Calu3 (cell line): ENCODE measurements at places on chromosomes 2 and 18.

- DNase-seq, result peak; percentile 77
These were observed 165.0 kb downstream of the ANTXR1 start for GRCh38 chr2:69177785-69178636.

GRCh38 chr2:18971069-18971378, 381.7 kb upstream of the NT5C1B start:
- DNase-seq, result no peak

- no peak for DNase-seq
These were observed 3.6 kb downstream of the KLF11 start for GRCh38 chr2:10046931-10047330.

DNA sequence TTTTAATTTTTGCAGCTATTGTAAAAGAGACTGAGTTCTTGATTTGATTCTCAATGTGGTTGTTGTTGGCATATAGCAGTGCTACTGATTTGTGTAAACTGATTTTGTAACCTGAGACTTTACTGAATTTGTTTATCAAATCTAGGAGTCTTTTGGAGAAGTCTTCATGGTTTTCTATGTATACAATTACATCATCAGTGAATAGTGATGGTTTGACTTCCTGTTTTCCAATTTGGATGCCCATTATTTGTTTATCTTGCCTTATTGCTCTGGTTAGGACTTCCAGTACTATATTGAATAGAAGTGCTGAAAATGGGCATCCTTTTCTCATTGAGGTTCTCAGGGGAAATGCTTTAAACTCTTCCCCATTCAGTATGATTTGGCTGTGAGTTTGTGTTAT, 99.7 kb downstream of the GULP1 start:
- DNase-seq, result no peak

GRCh38 chr2:149169656-149170055, 131.2 kb downstream of the LYPD6B start:
- DNase-seq, result peak; percentile 78

DNA sequence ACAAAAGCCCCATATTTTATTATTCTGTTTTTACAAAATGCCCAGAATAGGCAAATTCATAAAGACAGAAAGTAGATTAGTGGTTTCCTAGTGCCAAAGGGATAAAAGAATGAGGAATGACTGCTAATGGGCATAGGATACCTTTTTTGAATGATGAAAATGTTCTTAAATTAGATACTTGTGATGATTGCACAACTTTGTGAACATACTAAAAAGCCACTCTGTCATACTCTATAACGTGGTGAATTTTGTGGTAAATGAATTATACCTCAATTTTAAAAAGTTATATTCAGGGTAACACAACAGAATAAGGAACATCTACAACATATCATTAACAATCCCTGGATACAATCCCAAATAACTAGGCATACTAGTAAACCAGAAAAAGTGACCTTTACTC, 9.1 kb upstream of the FBLN7 start:
- no peak for DNase-seq

- no peak for DNase-seq
These were observed 106.5 kb downstream of the SMC6 start for GRCh38 chr2:17646838-17647701.

DNA sequence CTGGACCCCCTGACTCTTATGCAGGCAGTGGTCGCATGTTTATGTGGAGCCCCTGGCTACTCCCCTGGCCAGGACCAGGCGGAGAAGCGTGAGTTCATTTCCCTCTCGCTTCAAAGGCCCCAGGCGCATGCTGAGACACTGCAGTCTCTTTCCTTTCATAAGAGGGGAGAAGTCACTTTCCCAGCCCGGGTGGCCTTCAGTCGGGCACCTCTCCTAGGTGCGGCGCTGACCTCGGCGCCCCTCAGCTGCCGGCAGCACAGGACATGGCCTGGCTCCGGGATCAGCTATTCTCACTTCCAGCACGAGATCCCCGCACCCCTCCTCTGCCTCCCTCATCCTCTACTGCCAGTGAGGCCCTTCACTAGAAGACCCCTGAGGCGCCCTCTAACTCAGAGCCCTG, 184.7 kb upstream of the PXDN start:
- DNase-seq, result no peak

DNA sequence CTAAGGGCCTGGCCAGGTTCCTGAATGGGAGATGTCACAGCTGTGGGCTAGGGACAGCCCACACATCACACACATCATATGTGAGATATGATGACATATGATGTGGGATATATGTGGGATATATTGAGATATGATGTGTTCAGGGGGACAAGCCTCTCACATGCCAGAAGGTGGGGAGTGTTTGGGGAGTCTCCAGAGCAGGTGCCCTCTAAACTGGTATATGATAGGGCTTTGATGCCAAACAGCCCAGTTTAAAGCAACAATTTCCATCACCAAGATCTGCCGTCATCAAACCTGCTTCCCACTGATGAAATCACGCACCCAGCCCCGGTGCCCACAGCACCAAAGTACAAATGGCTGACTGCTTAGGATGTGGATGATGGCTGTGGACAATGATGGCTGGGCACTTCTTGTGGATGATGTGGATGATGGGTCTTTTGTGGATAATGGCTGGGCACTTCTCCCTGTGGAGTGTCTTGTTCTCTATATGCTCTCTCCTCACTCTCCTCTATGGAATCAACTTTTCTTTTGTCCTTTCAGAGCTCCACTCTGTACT, 50.9 kb downstream of the FBLN7 start:
- no peak for DNase-seq

GRCh38 chr18:59616501-59616900, 80.7 kb downstream of the CCBE1 start:
- DNase-seq, result no peak

GRCh38 chr18:37487400-37487867, 78.2 kb downstream of the CELF4 start:
- no peak for DNase-seq

- DNase-seq, result no peak
These were observed 35.3 kb upstream of the GCC2 start for GRCh38 chr2:108413711-108414095.

DNA sequence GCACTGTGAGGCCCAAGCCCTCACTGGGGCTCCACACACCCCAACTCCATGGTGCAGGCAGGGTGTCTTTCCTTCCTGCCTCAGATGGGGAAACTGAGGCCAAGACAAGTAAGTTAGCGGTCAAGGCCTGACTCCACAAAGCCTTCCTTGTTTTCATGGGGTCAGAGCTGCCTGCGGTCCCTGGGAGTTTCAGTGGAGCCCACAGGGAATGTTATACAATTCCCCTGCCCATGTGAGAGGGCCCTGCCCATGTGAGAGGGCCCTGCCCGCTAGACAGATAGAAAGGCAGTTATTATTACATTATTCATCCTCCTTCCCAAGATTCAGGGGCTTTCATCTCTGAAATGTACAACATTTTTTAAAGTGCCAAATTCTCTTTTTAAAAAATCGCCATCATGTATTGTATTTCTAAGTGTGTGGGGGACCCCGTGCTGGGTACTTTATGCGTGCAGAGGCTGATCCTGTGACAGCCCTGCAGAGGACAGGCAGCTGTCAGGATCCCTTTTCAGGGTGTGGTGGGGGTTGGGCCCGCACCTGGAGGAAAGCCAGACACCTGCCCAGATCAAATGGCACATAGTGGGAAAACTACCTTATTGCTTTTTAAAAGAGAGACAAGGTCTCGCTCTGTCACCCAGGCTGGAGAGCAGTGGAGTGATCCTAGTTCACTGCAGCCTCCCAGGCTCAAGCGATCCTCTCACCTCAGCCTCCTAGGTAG, 23.4 kb downstream of the FBLN7 start:
- no peak for DNase-seq

- DNase-seq, result peak; percentile 64
These were observed 22.1 kb downstream of the GPR39 start for GRCh38 chr2:132438691-132439090.

GRCh38 chr2:54479424-54479823, 23.3 kb downstream of the SPTBN1 start:
- DNase-seq, result no peak

- DNase-seq, result no peak
These were observed 49.7 kb downstream of the FOSL2 start for GRCh38 chr2:28442328-28442727.

DNA sequence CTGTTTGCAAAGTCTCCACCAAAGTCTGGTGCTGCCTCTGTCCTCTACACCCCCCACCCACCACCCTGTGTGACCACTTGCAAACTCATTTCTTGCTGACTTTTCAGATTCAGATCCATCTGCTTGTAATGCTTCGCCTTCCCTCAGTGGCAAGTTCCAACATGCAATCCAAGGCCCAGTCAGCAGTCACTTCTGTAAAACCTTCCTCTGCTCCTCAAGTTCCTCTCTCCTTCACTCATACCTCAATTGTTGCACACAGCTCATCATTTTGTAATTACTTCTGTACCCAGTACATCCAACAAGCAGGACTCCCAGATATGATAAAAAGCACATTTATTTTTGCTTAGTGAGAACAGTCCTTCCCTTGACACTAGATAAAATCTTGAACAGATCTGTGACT, 6.5 kb upstream of the LOXHD1 start:
- DNase-seq, result no peak

- DNase-seq, result no peak
These were observed 107.0 kb upstream of the SLC35G4 start for GRCh38 chr18:11502368-11502767.

DNA sequence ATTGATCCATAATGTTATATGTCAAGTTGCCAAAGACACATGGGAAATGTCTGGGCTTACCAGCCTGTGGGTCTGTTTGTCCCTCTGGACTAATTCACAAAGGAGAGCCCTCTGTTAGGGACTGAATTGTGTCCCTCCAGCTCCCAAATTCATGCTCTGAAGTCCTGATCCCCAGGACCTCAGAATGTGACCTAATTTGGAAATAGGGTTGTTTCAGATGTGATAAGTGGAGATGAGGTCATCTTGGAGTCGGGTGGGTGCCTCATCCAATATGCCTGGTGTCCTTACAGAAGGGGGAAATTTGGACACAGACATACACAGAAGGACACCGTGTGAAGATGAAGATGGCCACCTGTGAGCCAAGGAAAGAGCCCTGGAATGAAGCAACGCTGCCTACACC, 41.4 kb upstream of the ROCK2 start:
- DNase-seq, result no peak

- no peak for DNase-seq
These were observed 583.4 kb downstream of the NRXN1 start for GRCh38 chr2:50448556-50448955.

DNA sequence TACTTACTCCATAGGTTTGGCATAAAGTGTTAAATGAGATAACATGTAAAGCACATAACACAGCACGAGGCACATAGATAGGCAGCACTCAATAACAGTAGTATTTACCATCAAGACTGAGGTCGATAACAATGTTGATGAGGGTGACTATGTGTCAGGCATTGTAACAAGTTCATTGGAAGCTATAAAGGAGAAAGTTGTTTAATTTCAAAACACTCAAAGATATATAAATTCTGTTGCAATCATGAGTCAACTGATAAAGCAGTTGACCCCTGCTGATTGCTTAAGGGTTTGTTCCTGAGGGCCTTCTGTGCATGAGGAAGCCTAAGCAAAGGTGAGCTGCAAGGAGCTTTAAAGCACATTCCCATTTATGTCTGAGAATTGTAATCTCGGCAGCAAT, 760.5 kb downstream of the SATB2 start:
- no peak for DNase-seq

GRCh38 chr18:76725445-76725844, 96.9 kb upstream of the ZNF236 start:
- no peak for DNase-seq

DNA sequence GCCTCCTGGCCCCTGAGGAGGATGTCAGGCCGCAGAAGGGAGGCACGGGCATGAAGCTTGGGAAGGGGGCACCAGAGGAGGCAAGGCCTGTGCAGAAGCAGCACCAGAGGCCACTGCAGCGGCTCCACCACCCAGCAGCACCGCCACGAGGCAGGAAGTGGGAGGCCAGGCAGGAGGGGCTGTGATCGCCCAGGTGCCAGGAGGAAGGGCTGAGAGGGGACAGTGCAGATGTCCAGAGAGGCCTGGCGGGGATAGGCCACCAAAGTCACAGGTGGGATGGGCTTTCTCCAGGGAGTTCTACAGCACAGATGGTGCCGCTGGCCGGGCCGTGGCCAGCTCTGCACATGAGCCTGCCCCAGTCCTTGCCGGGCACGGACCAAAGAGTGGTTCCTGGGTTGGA, 6.0 kb upstream of the ALPI start:
- no peak for DNase-seq

GRCh38 chr2:65121-65520, 18.8 kb upstream of the FAM110C start:
- DNase-seq, result no peak

GRCh38 chr2:63406641-63407040, 181.6 kb downstream of the WDPCP start:
- no peak for DNase-seq

GRCh38 chr18:44735096-44735495, 54.4 kb downstream of the SETBP1 start:
- DNase-seq, result no peak

GRCh38 chr2:212528106-212528856, 10.3 kb downstream of the ERBB4 start:
- no peak for DNase-seq

GRCh38 chr2:236157815-236158498, 10.2 kb downstream of the GBX2 start:
- no peak for DNase-seq

DNA sequence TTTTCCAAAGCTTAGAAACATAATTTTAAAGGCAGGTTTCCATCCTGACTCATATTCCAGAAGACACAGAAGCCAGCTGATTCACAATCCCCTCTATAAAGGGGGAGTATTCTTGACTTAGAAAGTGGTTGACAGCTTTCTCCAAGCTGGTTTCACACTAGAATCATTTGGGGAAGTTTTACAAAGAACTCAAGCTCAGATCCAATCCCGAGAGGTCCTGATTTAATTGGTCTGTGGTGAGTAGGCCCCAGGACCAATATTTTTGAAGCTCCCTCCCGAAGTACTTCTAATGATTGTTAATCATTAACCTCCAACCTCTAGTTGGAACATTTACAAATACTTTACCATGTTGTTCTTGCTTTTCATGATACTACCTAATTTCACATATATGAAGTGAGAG, 184.1 kb downstream of the DLGAP1 start:
- no peak for DNase-seq

GRCh38 chr18:35095983-35096676, 54.9 kb downstream of the MAPRE2 start:
- no peak for DNase-seq

DNA sequence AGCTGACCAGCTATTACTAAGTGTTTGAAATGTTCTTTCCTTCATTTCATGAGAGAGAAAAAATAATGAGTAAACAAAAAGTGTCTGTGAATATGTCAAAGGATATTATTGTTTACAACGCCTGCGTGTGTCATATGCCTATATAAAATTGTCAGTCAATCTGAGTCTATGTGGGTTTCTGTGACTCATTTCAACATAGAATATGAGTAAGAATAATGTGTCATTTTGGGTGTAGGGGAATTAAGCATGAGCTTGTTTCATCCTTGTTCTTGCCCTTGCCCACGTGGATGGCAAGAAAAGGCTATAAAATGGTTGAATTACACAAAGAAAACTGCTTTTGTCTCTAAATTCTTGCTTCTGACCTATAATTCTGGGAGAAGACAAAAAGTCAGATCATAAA, 466.0 kb downstream of the PTH2R start:
- DNase-seq, result no peak

- DNase-seq, result no peak
These were observed 401.4 kb downstream of the ALK start for GRCh38 chr2:29520001-29520400.

- DNase-seq, result no peak
These were observed 245.4 kb downstream of the PTPRM start for GRCh38 chr18:7812431-7813063.
